ENCODE measurements at places on chromosomes 7 and 10.

DNA sequence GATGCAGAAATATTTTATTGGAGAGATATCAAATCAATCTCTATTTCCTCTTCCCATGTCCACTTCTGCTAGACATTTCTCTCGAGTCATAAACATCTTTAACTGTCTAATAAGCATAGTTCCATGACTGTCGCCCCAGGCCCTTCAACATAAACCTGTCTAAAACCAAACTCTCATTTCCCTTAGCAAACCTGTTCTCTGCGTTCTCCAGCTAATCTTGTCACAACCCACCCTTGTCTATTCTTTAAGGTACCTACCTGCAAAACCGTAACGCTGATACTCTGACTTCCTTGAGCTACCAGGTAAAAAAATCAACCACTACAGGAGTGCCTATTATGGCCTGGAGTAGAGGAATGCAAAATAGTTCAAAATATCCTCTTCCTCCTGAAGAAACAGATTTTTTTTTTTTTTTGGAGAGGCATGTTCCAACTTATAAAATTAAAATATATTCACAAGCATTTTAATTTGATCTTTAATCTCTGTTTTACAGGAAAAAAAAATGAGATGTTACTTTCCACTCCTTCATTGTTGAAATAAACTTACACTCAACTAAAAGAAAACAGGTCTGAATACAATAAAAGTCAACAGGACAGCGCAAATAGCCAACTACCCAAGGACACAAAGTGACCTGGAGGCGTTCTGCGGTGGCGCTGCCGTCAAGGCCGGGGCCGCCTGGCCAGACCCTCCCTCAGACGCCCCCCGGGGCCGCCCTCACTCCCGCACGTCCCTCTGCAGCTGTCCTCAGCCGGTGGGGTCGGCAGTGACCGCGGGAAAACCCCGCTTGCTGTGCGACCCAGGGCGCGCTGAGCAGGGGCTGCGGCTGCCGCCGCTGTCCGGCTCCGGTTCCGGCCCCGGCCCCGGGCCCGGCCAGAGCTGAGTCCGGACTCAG lies 765 bp downstream of the SLC25A40 start:
- peak; percentile 21 for DNase-seq

DNA sequence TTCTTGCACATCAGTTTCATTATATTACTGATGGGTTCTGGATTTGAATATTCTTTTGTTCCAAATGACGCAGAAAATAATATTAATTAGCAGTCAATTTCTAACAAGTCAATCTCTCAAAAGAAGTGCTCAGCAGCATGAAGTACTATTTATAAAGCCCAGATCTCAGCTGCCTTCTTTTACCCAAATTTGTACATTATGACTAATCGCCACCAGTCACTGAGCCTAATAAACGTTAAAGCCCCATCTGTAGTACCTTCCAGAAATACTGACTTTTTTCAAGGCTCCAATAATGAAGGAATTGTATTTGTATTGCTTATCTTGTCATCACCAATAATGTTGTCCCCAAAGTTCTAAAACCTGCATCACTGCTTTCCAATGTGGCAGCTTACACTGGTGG lies 540.2 kb downstream of the PARD3 start:
- DNase-seq: no peak

DNA sequence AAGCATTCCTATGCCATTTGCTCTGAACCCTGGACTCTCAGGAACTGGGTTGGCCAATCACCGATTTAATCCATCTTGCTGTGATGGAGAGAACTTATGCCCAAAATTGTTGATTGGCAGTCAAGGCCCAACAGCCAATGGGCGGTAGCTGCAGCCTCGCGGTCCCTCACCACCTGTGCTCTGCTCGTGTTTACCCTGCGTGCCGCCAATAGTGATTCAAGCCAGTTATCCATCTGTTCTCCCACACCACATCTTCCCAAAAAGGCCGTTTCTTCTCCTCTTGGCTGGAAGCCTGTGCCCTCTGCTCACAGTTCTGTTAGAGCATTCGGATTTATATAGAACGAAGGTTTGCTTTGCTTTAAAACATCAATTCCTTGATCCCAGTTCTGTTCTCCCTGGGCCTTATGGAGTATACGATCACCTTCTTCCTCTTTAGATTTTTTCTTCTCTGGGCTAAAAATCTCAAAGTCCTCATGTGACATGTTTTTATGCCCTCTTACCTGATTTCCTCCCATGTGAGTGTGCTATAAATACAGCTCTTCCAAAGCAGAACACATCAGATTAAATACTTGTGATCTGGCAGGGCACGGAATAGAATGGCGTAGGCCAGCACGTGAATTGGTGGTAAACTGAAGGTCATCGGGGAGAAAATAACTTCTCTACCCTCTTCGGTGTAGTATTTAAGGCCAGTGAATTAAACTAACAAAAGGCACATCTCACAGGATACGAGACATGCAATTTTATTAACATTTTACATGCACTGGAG lies 212.8 kb downstream of the NSUN6 start:
- DNase-seq: no peak

GRCh38 chr10:113517901-113518260 lies 35.0 kb upstream of the HABP2 start:
- DNase-seq: no peak

DNA sequence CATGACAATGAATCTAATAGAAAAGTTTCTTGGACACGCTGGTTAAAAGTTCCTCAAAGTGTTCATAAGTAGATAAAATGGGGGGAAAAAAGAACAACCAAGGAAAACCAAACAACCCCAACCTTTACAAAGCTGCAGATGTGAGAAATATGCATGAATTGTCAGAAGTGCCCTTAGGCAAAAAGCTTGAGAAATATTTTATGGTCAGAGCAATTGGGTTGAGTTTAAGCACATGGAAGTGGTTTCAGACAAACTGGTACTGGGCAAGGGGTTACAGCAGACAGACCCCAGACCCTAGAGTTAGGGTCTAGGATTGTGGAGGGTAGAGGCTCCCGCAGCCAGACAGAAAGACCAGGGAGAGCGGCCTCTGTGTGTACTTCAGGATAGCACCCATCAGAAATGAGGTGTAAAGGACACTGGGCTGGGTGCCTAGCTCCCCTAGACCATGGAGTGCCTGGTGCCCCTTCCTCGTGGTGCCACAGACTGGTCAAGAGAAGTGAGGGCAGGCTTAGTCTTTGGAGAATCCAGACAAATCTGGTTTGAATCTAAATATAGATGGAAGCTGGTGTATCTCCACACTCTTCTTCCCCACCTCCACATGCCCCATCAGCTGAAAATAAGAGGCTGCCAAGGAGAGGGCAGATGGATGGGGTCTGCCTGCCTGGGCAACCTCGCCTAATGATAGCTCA lies 37.3 kb downstream of the PNLIPRP2 start:
- no peak for DNase-seq

DNA sequence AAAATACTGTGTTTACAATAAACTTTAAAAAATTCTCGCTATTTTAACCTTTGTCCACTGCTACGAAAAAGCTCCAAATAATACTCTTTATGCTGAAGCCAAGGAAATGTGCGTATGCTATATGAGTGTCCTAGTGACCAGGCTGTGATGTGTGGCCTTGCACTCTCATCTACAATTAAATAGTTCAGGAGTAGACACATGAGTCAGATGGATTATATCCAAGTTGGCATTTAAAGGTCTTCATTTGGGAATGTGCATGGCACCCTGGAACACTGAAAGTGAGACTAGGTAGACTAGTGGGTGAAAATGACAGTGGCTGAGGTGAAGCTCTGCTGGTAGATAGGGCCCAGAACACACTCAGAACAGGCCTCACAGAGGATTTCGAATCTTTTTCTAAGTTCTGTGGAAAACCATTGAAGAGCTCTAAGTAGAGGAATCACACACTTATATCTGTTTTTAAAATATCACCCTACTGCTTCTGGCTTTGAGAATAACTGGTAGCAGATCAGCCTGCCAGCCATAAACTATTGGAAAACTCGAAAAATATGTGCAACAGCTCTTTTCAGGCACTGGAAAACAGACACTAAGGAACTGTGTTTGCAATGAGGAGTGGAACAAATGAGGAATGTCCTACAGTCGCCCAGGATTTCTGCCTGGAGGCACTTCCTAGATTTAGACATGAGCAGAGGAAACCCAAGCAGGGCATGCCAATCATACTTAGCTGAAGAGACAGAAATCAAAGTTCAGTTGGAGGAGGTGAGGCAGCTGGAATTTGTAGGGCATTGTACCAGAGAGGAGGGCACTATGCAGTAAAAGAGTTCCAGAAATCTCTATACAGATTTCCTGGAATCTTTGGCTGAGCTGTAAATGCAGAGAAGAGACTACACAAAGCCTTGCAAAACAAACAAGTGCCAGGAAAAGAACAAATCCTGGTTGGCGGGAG lies 603.8 kb upstream of the LRRTM3 start:
- DNase-seq: no peak

- DNase-seq: no peak
Observed at GRCh38 chr10:58994226-58995057, 182.0 kb upstream of the PHYHIPL start.

DNA sequence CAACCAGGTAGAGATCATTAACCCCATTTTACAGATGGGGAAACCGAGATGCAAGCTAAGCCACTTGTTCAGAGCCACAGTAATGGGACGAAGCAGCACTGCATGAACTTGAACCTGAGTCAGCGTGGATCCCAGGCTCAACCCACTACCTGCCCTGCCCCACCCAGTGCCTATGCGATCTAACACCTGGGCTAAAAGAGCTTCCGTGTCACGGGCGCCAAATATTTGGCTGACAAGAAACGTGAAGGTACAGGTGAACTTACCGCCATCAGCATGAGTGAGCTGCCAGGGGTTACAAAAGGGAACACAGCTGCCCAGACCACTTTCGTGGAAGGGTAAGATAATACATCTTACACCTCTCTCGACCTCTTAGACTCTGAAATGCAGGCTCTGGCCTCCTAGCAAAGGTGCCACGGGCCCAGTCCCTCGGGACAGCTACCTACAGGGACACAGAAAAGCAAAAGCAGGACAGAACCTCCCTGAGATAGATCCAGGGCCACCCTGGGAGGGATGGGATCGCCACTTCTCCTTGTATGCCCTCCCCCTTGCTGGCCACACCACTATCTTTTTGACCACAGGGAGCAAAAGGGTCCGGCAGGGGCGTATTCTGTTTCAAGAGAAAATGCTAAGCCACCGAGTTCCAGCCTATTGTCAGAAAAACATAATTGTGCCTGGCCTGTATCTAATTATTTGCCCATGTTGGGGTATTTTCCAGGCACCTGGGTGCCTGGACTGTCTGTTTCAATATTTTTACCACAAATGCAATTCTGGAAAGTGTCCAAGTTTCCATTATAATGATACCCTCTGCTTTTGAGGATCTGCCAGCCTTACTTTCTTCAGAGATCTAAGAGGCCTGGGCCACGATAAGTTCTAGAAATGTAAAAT lies 6.4 kb downstream of the CHST15 start:
- no peak for DNase-seq

GRCh38 chr7:124662937-124663336 lies 102.7 kb downstream of the GPR37 start:
- no peak for DNase-seq

DNA sequence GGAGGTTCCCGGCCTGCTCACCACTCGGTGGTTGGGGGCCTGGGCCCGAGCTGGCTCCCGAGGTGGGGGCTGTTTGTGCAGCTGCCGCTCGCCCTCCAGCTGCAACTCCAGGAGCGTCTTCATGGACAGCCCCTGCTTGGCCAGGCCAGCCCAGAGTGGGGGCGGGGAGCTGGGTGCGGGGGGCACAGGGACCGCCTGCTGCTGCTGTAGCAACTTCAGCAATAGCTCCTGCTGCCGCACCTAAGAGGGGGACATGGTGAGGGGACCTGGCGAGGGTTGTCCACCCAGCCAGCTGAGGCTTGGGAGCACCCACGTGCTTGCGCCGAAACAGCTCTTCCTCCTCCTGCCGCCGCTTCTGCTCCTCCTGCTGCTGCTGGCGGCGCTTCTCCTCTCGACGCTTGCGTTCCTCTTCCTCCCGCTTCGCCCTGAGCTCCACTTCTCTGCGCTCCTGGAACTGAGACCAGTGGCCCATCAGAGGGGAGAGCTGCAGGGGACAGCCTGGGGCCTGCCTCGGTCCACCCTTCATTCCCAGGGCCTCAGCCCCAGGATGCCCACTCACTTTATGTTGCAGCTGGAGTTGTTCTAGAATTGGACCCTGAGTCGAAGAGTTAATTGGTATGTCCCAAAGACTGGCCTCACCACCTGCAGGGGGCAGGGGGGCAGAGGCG lies 9.6 kb downstream of the GNB2 start:
- DNase-seq: no peak

DNA sequence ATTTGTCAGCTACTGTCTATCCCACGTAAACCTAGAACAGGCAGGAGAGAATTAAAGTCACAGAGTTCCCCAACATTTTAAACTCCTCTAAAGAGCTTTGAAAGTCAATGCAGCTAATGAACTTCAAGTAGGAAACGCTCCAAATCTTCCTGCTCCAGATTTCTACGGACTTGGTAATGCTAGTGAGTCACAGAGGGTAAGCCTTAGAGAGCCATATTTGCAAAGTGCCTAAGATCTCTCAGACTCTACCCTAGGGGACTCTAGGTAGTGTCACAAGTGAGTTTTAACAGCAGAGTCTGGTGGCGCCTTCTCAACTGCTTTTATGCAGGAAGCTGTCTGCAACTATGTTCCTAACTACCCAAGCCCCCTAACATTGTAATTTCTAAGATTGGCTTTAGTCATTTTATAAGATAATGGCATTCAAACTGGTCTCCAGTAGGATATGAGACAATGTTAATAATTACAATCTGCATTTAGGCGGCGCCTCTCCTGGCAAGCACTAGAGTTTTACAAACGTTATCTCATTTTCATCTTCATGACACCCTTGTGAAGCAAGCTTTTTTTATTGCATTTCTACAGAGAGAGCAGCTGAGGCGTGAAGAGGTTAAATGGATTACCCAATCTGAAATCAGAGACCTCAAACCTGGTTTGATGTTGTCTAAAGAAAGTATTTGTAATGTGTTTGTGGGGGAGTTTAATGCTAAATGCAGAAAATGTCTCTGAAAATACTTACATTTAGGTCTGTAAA lies 22.0 kb upstream of the FZD1 start:
- no peak for DNase-seq

All from CD4-positive, alpha-beta T cell treated with Interleukin-17A for 4 hours (primary cell).